ENCODE measurements at places on chromosomes 7 and 10.

- peak; percentile 60 for DNase-seq
These were observed 8.0 kb upstream of the GRK5 start for GRCh38 chr10:119199231-119199992.

DNA sequence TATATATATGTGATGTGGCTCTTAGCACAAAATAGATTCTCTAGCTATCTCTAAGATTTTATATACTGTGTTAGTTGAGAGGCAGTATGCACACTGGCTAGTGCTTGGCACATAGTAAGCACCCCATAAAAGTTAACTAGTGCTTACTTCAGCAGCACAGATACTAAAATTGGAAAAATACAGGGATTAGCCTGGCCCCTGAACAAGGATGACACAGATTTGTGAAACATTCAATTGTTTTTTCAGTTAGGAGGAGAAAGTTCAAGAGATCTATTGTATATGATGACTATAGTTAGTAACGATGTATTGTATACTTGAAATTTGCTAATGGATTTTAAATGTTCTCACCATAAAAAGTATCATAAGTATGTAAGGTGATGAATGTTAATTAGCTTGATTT, 78.3 kb upstream of the LRRC17 start:
- DNase-seq = no peak

GRCh38 chr10:103049237-103049636, 131.1 kb downstream of the CNNM2 start:
- DNase-seq = no peak

DNA sequence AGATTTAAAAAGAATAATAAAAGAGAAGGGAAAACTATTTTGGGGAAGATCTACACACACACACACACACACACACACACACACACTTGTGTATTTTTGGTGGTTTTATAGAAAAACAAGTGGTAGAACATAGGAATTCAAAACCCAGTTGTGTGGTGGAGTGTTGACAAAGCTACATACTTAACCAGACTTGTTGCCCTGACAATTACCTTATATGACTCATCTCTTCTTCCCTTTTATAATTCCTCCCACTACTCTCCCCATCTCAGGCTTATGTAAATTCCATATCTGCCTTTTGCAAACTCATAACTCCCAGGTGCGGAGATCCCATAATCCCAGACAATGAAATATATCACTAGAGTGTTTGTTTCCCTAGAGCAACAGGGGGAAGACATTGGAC, 873.7 kb downstream of the NXPH1 start:
- no peak for DNase-seq

GRCh38 chr10:121087688-121088087, 236.5 kb downstream of the WDR11 start:
- no peak for DNase-seq

Measured in CD4-positive, alpha-beta T cell treated with Interleukin-4 for 4 hours (primary cell).